ENCODE measurements at places on chromosomes 3 and 15. TPM values are rescaled to one million over a fixed set of nuclear protein-coding genes. Genes with fewer than 3 reads are reported as not detected.

- no peak for ATAC-seq
Observed at GRCh38 chr3:143201045-143201444, 81.5 kb downstream of the CHST2 start.

GRCh38 chr3:23162934-23163333 lies 40.2 kb upstream of the UBE2E2 start:
- peak; percentile 94 for ATAC-seq

GRCh38 chr3:94115482-94115881 lies 52.6 kb downstream of the NSUN3 start:
- no peak for ATAC-seq

DNA sequence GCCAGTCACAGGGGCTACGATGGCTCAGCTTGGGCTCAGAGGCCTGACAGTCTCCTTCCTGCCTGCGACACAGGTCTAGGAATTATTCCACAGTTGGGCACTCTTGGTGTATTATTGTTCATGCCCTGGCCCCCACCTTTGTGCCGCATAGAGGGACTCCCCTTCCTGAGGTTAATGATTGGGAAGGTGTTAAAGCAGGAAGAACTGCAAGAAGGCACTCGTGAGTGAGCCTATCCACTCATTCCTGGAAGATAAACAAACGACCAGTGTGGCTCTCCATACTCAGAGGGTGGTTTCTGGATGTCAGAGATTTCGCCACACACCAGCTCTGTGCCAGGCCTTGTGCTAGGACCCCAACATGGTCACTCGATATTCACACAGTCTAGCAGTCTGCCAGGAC lies 12.3 kb downstream of the LIPC start:
- ATAC-seq = no peak

GRCh38 chr3:24123596-24123995 lies 178.5 kb downstream of the NR1D2 start:
- ATAC-seq = no peak

The SLC28A1 gene
- not detected for total RNA-seq

The ST3GAL6 gene
- total RNA-seq = 1.1 TPM

The TLR9 gene
- 0.04 TPM for total RNA-seq
